ENCODE measurements at places on chromosomes 7 and 10. TPM values are rescaled to one million over a fixed set of nuclear protein-coding genes. Genes with fewer than 3 reads are reported as not detected.

Gene SLC35G1
- 4.1 TPM for total RNA-seq

Gene GRID2IP
- total RNA-seq, result not detected

Gene GPR85
- not detected for total RNA-seq

Gene GALNT17
- not detected for total RNA-seq

Gene PLEKHS1
- not detected for total RNA-seq

Gene TMEM139
- total RNA-seq, result 5.2 TPM

Gene HOXA1
- 1.4 TPM for total RNA-seq

Gene CLDN4
- total RNA-seq, result 724 TPM

Gene ACTR3C
- 10.8 TPM for total RNA-seq

Gene ABHD11
- total RNA-seq, result 41.4 TPM

Gene INTS15
- total RNA-seq, result 22.7 TPM

DNA sequence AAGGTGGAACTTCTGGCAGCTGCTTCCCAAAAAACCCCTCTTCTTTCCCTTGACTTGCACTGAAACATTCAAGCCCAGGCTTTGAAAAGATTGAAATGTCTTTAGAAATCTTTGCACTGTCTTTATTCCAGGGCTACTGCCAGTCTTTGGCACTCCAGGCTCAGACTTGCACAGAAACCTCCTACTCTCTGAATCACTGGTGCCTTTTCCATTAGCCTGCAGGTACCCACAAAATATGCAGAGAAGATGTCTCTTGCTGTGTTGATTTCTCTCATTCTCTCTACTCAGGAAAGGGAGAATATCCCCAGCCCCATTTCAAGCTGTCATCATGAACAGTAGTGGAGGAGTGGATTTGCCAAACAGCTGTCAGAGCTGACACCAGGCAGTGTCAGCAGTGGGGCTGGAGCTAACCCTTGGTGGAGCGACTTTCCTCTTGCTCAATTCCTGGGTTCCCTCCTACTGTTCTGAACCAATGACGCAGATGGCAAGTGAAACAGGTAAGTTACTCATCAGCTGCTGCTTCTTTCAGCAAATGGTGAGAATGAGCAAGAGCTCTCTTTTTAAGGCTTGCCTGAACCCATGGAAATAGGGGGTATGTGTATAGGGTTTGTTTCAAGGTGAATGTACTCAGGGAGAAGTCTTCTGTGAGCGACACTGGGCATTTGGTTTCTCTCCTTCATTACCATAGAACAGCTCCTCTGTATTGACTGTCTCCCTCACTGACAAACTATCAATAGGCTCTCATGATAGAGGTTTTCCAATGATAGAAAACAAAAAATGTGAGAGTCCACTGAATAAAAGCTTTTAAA is 362.4 kb downstream of the ADRA2A start:
- no peak for DNase-seq

GRCh38 chr7:37208528-37208927 is 240.1 kb downstream of the ELMO1 start:
- peak; percentile 5 for DNase-seq

- peak; percentile 63 for DNase-seq
Measured at GRCh38 chr7:132134814-132135445, 441.3 kb downstream of the PLXNA4 start.

DNA sequence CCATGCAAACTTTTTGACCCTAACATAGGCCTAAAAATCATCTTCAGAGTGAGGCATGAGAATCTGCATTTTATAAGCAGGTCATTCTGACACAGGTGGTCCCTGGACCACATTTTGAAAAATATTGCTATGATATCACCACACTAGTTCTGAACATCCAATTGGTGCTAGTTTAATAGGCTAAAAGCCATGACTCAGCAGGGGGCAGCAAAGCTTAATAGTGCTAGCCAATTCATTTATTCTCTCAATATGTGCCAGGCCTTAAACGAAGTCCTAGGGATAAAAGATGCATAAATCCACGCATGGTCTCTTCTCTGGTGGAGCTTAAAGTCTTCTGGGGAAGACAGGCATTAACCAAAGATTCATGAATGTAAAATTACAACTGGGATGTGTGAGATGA is 10.2 kb upstream of the SLC25A28 start:
- DNase-seq, result peak; percentile 53

GRCh38 chr10:5976512-5977470 is 552 bp downstream of the IL15RA start:
- peak; percentile 30 for DNase-seq

DNA sequence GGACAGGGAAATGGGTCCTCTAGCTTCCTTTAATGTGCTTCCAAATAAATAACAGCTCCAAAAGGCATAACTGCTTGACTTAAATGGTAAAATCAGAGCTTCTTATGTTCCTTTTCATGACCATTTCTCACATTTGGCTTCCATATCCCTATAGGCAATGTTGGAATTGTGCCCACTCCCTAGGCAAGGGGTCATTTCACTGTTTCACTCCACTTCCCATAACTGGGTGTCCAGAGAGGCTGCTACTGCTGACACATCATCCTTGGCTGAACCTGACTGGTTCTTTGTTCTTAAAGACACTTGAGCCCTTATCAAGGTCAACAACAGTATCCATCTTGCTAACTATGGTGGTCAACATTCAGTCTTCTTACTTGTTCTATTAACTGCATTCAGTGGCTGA is 37.1 kb downstream of the PRTFDC1 start:
- DNase-seq, result no peak

- DNase-seq, result peak; percentile 4
Measured at GRCh38 chr7:92517631-92518030, 10.7 kb downstream of the PEX1 start.

DNA sequence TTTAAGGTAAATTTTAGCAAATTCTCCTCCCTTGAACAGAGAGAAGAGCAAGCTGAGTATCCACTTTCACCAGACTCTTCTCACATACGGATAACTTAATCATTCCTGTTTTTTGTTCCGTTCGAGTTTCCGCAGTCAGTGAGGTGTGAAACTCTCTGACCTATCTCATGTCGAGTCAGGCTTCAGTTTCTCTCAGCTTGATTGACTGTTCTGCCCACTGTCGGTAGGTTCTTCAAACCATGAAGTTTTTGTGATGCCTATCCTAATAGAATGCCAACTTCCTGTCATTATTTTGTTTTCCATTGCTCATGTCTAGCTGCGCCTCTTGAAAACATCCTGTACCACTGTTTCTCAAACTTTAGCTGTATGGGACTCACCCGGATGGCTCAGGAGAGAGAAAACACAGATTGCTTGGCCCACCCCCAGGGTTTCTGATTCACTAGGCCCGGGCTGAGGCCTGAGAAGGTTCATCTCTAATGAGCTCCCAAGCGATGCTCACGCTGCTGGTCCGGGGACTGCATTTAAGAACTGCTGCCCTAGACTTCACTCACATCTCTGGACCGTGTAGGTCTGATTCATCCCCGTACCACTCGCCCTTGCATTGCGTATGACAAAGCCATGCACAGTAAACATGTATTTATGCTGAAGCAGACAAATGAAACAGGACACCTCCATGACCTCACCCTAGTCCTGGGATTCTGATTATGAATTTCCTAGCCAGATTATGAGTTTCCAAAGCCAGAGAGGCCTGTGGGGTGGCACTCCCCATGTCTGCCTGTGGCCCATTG is 208.4 kb upstream of the AGK start:
- DNase-seq, result peak; percentile 58

GRCh38 chr7:106652909-106653308 is 8.0 kb downstream of the CCDC71L start:
- DNase-seq, result no peak
